Omental fat pad (tissue), 4 donors: ENCODE measurements at places on chromosomes 6 and 20. TPM values are rescaled to one million over a fixed set of nuclear protein-coding genes. Genes with fewer than 3 reads are reported as not detected.

GRCh38 chr6:156943816-156944215 is 166.6 kb downstream of the ARID1B start:
- no peak for DNase-seq

GRCh38 chr6:41688256-41688965 is 47.0 kb downstream of the TFEB start:
- DNase-seq = no peak

DNA sequence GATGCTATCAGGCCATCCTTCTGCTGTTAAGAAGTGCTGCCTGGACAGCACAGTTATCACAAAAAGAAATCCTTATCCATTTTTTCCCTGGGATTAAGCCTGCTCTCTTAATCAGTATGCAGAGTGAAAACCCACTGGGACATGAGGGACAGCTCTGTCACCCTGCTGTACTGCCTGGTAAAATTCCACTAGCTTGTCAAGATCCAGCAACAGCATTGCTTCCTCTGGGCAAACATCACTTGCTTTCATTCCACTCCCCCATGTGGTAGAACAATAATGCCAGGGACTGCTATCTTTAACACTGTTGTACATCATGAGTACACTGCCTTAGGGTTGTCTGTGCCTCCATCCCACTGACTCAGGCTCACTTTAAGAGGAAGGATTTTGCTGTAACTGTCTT is 331.3 kb downstream of the KIF16B start:
- no peak for DNase-seq

GRCh38 chr20:2528671-2529271 is 7.6 kb upstream of the TMC2 start:
- DNase-seq = no peak

DNA sequence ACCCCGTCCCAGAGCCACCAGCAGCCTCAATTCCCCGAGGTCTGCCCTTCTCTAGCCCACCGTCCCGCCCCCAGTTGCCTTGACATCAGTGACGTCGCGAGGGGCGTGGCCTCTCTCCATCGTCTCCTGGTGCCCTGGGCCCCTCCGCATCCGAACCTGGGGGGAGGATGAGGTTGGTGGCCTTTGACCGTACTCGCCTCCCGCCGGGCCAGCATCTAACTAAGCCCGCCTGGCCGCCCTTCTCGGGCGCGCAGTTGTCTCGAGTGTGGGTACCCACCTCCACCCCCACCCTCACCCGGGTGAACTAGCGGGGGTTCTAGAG is 5.5 kb upstream of the ARMC12 start:
- DNase-seq = peak; percentile 99

DNA sequence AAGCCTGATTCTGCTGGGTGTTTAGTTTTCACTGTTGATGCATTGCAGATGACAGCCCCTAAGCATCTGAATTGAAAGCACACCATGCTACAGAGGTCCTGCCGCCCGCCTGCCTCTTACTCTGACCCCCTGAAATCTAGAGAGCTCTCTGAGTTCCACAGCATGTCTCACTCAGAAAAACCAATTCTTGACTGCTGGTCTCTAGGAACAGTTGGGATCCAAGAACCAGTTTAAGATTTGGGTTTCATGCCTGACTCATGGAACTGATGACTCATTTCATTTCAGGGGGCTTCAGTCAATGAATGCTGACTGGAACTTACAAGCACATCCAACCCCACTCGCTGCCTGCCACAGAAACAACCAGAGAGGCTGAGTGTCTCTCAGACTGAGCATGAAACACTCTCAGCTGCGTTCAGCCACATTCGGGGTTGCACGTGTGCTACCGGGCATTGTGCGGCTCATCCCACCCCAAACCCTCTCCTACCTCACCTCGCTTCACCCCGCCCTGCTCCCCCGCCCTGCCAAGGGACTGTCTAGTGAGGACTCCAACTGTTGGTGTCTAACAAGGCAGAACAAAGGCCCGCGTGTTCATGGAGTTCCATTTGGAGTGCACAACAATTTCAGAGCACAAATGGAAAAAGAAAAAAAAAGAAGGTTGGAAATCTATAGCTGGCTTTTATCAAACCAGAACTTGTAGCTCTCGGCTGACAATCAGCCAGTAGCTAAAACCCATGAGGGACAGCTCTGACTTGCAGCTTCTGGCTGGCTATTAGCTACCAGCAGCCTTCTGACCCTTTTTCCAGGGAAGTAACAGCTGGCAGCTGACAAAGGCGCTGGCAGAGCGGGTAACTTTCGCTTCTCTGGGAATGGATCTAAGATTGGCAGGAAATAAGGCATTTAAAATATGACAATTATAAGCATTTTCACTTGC is 20.0 kb upstream of the TRAF3IP2 start:
- no peak for DNase-seq

DNA sequence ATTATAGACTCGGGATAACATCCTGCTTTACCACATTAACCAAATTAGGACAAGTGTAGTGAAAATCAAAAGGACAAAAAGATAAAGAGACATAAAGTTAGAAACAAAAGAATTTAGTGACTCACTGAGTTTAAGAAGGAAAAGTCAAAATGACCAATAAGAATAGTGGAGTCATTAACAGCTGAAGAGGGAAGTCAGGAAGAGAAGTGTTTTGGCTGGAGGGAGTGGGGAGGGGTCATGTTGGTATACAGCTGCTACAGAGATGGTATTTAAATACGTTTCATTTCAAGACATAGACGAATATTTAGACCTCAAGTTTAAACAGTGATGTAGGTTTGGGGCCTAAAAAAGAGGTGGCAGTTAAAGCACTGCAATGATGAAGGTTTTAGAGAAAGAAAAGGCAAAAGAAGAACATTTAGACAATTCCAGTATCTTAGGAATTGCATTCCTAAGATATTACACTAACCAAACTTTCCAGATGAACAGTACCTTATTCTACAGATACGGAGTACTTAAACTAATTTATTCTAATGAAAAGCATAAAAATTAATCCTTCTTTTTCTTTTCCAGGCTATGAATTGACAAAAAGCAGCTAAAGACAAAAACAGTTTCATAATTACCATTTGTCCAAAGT is 10.6 kb downstream of the FKBP5 start:
- no peak for DNase-seq

DNA sequence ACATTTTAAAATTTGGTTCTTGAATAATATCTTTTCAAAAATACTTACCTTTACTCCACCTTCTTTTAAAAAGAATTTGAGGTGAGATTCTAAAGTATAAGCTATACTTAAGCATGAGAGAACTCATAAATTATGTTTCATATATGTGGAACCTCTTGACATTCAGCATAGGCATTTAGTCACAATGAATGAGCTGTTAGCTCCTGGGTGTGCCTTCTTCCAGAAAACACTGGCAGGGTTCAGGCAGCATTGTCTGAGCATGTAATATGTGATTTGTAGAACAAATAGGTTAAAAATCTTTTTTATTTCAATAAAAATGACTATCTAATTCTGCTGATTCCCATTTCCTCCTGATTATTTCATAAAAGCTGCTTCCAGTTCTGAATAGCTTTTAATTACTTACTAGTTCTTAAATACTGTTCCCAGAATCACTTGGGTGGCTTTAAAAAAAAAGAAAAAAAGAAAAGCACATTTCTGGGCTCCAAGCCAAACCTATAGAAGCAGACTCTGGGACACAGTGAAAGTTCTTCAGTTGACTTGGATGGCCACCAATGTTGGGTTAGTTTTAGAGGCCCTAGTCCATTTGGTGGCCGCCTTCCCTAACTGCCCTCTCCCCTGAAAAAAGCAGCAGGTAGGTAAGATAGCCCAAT is 20.2 kb downstream of the RNF8 start:
- DNase-seq = no peak

- DNase-seq = no peak
Measured at GRCh38 chr6:95365454-95365853, 211.9 kb upstream of the MANEA start.

- no peak for DNase-seq
Measured at GRCh38 chr20:21701171-21701876, 4.1 kb upstream of the PAX1 start.

DNA sequence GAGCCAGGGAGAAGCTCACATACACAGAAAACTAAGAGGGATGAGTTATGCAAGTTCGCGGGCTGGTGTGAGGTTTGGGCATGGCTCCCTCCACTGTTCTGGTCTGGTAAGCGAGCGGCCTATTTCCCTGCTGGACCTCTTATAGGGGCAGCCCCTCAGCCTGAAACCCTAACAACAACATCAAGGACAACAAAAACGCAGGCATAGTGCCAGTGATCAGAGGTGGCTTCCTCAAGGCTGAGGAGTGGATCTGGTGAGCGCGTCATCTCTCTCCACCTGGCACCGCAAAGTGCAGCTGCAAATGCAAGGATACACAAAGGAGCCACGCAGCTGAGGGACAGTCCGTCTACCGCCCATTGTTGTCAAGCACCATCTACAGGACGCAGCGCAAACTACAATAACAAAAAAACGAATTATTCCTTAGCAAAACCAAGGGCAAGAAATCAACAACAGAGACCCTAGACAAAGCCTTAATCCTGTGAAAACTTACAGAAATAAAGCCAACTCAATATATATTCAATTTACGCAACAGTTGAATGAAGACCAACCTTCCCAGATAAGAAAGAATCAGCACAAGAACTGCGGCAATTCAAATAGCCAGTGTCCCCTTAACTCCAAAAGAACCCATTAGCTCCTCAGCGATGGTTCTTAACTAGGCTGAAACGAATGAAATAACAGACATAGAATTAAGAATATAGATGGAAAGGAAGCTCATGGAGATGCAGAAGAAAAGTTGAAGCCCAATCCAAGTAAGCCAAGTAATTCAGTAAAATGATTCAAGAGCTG is 9.2 kb upstream of the DEFB110 start:
- DNase-seq = no peak

DNA sequence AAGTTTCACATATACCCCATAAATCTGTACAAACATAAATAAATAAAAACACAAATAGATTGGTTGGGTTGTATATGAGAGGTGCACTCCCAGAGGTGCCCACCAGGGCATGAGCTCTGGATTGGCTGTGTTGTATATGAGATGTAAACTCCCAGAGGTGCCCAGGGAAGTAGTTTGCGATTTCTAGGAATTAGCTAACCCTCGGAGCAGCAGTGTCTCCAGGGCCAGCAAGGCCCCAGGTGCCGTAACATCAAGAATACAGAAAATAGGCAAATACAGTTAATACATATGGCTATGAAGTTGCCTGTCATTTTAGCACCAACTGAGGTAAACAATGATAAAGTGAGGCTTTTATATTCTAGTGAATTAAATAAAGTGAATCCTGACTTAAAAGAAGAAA is 5.4 kb upstream of the GINM1 start:
- DNase-seq = no peak

DNA sequence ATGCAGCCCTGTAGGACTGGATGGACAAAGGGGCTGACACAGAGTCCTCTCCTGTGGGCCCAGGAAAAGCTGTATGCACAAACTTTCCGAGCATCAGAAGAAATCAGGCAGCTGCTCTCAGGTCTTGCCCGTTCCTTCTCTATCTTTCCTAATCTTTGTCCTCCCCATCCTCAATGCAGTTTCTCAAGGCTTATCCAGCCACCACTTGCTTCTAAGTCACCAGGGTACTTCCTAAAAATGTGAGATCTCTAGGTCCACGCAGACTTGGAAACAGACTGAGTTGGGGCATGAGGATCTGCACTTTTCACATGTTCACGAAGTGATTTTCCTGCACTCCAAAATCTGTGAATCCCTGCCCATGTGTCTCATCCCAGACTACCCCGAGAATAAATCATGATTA is 394.5 kb upstream of the SLC35B3 start:
- DNase-seq = no peak

GRCh38 chr20:62896526-62896925 is 29.8 kb downstream of the DIDO1 start:
- no peak for DNase-seq

DNA sequence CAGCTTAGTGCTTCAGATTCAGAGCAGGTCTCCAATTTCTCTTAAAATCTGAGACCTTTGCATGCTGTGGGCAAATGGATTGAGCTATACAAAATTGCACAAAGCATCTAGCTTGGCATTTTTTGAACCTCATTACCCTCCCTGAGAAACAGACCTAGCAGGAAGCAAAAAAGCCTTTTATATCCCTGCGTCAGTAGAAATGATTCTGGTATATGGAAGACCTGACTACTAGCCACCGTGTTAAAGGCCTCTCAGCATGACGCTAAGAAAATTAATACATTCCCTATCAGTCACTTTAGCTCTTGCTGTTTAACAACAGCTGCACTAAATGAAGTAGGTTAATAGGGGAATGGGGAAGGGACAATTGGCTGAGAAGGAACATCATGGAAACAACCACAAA is 110.7 kb upstream of the SMLR1 start:
- DNase-seq = no peak

- DNase-seq = no peak
Measured at GRCh38 chr20:20181322-20181721, 129.0 kb downstream of the CFAP61 start.

DNA sequence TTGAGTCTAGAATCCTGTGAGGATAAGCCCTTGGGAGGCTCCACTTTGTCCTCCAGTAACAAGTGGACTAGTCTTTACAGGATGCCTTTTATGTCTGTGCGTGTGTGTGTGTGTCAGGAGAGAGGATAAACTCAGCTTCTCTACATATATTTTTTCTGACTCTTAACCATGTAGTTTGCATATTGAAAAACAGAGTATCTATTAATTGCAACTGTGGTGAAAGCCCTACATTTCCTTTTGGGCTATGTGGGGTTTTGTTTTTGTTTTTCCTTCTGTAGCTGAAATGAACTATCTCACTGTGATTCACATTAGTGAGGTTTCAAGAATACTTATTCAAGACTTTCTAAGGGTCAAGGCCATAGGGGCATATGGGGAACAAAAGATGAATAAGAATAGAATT is 17.7 kb downstream of the TPBG start:
- no peak for DNase-seq

DNA sequence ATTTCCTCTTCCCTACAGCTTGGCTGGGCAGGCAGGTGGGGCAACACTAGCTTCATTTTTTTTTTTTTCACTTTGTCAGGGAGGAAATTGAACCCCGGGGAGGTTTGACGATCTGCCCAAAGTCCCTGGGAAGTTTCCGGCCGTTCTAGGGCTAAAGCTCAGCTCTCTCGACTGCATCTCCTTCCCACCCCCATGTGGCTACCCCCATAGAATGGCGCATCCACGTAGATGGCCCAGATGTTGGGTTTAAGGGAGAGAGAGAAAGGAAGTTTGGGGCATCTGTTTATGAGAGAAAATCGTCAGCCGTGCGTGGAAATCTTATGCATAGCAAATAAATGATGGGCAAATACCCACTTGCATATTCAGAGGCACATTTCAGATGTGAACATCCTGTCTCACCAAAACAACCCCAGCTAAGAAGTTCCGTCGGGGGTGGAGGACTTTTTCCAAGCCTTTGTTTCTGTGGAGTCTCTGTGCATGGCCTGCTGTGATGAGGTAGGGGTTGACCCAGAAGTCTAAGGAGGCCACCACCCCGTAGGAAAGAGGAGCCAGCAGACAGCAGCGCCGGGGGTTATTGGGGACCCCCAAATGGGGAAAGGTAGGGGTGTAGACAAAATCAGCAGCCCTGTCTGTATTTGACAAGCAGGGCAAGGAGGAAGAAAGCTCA is 40.5 kb upstream of the ZNF831 start:
- no peak for DNase-seq

GRCh38 chr6:132205946-132206345 is 195.3 kb downstream of the MOXD1 start:
- DNase-seq = no peak

CRISP2 gene
- total RNA-seq = not detected

SGK2 gene
- 14.5 TPM for total RNA-seq

CRISP3 gene
- total RNA-seq = not detected

OR12D3 gene
- not detected for total RNA-seq

IP6K3 gene
- total RNA-seq = 0.19 TPM

ELMO2 gene
- total RNA-seq = 57.6 TPM

SLC18B1 gene
- total RNA-seq = 20.2 TPM

HLA-DQB1 gene
- 9.1 TPM for total RNA-seq

TP53TG5 gene
- total RNA-seq = not detected

APMAP gene
- 85.3 TPM for total RNA-seq
